ENCODE measurements at places on chromosomes 11 and 22.

DNA sequence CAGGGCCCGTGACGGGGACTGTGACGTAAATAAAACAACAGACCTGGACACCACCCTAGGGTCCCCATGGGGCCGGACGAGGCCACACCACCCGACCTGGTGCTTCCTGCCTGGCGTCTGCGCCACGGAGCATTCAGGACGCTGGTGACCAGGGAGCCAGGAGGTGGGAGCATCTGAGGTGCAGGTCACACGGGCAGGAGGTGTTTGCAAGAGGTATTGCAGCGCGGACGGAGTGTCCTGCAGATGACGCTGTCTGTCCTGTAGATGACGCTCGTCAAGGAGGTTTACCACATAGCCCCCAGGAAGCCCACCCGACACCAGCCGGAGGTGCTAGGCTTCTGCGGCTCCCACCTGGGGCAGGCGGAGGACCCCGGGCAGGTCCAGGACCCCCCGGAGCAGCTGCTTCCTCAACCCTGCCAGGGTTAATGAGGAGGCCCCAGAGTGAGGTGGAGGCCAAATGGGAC is 986 bp upstream of the MUC5B start:
- no peak for DNase-seq

- DNase-seq: no peak
These were observed 79.1 kb downstream of the MORC2 start for GRCh38 chr22:30889268-30889995.

DNA sequence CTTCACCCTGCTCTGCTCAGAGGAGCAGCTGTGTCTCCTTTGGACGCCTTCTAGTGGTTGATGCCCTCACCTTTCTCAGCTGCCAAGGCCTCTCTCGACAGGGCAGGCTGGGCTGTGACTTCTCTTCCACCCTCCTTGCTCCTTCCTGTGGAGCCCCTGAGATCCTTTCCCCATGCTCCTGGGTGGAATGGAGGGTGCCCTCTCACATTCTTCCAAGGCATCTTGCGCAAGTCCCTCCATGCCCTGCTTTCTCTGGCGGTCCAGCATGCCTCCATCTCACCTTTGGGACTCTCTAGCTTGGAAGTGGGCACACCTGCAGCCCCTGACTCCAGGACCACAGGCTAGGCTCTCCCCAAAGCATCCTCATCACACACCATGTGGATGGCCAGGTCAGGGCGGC is 68.9 kb downstream of the BMAL1 start:
- DNase-seq: no peak

DNA sequence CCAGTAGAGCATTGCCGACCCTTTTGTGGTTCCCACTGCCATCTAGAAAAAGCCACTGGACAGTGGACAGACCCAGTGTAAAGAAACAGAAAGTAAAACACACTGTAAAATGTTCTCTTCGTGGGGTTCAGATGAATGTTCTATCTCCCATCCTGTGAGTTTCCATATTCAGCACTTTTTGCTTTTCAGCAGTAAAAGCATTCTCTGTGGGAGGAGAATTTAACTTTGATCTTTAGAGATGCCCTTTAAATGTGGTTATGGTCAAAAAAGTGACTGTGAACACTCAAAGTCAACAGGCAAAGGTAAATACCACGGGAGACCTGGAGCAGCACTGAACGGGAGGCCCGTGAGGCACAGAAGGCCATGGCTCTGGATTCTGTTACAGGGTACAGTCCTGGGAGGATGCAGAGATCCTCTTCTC is 53.9 kb downstream of the FLI1 start:
- DNase-seq: no peak

- no peak for DNase-seq
These were observed 83.2 kb downstream of the GRIK4 start for GRCh38 chr11:120594746-120595145.
